ENCODE measurements at places on chromosomes 7 and 10. TPM values are rescaled to one million over a fixed set of nuclear protein-coding genes. Genes with fewer than 3 reads are reported as not detected.

Gene GBX1
- total RNA-seq = not detected

Gene EBF3
- total RNA-seq = under 0.01 TPM

DNA sequence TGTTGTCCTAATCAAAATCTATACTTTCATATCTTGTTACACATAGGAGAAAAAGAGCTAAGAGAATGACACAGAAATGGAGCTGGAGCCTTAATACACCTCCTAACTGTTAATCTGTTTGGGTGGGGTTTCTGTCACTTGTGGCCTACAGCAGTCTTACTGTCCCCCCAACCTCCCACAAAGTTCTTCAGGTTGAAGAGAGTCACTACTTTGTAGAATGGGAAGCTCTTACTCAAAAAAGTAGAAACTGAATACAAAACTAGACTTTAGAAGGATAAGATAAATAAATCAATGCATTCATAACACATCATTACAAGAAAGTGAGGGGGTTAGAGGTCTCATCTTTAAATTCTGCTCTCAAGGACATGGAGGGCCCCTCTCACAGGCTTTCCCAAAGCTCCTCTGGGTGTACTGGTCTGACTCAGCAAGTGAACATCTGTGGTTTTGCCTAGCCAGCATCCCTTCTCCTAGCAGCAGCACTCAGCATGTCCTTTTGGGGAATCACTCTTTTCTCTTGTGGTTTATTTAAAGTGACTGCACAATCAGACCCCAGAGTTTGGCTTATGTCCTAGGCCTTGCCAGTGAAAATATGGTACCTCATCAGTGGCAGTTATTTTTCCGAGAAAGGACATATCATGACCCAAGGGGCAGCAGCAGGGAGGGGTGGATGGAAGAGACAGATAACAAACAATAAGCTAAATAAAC is 2.0 kb upstream of the BLVRA start:
- no peak for DNase-seq

GRCh38 chr7:68078157-68078710 is 1081.6 kb downstream of the TYW1 start:
- no peak for DNase-seq

- DNase-seq = no peak
Measured at GRCh38 chr7:73786588-73786987, 16.5 kb upstream of the CLDN3 start.

- no peak for DNase-seq
Measured at GRCh38 chr7:27185854-27186667, 1.0 kb upstream of the HOXA11 start.

Gene GIMAP7
- total RNA-seq = 104 TPM
